ENCODE measurements at places on chromosomes 2 and 18.

DNA sequence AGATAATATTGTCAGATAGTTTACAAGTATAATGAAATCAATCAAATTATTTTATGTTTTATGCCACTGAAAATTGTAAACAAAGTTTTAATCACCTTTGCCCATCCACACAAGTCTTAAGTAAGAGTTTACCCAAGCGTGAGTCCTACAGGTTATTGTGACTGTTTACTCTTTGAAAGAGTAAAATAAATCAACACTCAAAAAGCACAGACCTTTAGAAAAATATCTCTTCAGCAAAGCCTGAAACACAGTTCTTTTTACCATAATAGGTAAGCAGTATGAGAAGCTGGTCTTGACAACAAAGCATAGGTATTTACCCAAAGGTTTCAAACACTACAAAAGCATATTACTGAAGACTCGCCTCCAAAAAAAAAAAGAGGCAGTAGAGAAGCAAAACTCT lies 3.7 kb downstream of the ROCK2 start:
- no peak for DNase-seq

- no peak for DNase-seq
Measured at GRCh38 chr2:73614105-73614504, 28.1 kb downstream of the NAT8 start.

DNA sequence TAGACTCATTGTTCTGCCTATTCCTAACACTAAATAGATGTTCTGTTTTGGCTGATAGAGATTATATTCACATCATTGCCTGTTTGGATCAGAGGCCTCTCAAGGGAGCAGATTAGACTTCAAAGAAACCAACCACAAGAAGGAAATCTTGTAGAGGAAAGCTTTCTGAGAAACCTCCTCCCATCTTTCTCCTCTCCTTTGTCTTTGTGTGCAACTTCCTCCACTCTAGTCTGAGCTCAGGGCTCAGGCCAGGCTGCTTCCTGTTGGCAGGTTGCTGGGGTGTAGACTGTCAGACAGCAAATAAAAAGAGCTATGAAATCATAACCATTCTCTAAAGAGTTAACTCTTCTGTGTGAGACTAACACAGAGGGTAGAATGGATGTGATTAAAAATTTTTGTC lies 113.0 kb downstream of the TGFA start:
- no peak for DNase-seq

GRCh38 chr18:2082676-2083075 lies 488.6 kb downstream of the METTL4 start:
- no peak for DNase-seq

DNA sequence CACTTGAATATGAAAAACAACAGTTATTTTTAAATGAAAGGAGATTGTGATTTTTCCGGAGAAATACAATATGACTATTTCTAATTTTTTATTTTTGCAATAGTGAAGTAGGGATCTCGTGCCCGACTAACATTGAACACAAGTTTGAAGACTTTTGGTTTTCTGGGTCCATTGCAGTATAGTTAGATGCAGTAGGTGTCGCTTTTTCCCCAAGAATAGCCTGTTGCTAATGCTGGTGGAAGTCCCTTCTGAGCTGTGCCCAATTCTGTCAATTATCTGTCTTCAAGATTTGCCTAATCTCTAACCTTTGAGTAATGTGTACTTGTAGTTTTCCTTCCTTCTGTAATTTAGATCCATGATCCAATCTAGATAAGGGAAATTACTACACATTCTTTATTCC lies 36.5 kb downstream of the SEMA4F start:
- peak; percentile 58 for DNase-seq

- DNase-seq, result no peak
Measured at GRCh38 chr18:77002496-77002895, 130.1 kb downstream of the MBP start.

DNA sequence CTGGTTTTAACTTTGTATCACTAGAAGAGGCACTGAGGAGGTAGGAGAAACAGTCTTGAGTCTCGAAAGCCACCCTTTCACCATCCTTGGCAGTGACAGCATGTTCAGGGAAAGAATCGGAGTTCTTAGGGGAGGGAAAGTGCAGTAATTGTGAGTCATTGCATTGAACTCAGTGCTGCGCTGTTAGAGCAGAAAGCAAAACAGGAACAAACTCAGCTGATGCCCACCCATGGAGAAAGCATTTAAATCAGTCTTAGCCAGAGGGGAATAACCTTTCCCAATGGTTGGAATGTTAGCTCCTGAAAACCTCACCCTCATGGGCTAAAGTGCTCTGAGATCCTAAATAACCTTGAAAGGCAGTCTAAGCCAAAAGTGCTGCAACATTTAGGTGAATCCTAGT lies 845.6 kb upstream of the CNTNAP5 start:
- DNase-seq, result no peak

GRCh38 chr18:62287781-62288664 lies 37.1 kb upstream of the TNFRSF11A start:
- DNase-seq, result no peak

DNA sequence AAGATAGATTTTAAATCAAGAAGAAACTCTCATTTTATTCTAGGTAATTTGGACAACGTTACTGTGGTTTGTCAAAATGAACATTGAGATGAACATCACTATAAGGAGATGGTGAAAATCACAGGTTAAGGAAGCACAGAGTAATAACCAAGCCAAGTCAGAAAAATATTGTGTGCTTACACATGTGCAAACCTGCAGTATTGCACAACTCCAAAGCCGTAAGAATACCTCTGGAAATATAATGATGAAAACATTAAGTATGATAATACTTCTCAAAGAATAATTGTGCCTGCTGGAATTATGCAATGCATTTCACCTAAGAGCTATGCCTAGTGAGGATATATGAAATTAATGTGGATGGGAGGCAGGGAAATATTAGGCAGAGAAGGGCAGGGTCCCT lies 21.1 kb upstream of the GALNT5 start:
- DNase-seq, result no peak

- DNase-seq, result no peak
Measured at GRCh38 chr18:61651145-61651879, 241.5 kb downstream of the RNF152 start.

DNA sequence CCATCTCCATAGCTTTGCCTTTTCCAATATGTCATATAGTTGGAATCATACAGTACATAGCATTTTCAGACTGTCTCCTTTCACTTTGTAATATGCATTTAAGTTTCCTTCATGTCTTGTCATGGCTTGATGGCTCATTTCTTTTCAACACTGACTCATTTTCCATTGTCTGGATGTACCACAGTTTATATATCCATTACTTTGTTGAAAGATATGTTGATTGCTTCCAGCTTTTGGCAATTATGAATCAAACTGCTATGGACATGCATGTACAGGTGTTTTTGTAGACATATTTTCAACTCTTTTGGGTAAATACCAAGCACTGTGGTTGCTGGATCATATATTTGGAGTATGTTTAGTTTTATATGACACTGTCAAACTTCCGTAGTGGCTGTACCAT lies 26.3 kb downstream of the ACSL3 start:
- DNase-seq, result no peak

DNA sequence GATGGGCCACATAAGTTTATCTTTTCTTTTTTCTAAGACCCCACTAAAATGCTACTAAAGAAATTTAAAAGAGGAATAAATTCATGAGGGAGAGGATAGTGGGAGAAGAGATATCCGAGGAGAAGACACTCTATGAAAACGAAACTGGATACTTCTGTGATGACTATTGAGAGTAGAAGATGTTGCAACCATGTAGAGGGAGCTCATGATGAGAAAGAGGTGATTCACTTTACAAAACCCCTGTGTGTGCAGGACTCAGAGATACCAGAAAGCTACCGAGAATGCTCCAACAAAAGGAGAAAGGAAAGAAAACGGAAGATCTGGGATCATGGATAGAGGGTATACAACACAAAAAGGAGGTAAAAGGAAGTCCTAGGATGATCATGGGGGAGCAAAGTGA lies 34.9 kb downstream of the SLC38A11 start:
- peak; percentile 66 for DNase-seq

- DNase-seq, result no peak
Measured at GRCh38 chr2:162972383-162972782, 133.8 kb upstream of the KCNH7 start.

GRCh38 chr18:67935638-67936037 lies 419.1 kb upstream of the DSEL start:
- no peak for DNase-seq

- no peak for DNase-seq
Measured at GRCh38 chr2:129910446-129911362, 68.8 kb upstream of the RAB6C start.

DNA sequence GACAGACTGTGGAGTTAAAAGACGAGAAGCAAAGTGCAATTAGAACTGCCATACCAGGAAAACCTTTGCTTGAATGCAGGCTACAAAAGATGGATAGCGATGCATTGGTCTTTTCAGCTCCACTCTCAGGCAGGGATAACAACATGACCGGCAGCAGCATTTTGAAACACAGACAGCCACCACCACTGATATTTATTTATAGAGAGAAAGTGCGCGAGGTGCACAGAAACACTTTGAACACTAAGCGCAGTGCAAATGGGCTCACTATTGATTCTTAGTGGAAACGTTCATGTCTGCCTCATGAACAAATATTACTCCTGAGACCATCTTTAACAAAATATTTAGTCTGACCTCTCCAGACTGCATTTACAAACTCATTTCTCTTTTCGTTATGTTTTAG lies 32.9 kb downstream of the CAVIN2 start:
- no peak for DNase-seq

GRCh38 chr2:83817511-83817910 lies 641.6 kb downstream of the SUCLG1 start:
- DNase-seq, result peak; percentile 6

- DNase-seq, result no peak
Measured at GRCh38 chr2:44118257-44118656, 50.4 kb upstream of the PPM1B start.

- no peak for DNase-seq
Measured at GRCh38 chr2:73307720-73308119, 14.4 kb upstream of the EGR4 start.

DNA sequence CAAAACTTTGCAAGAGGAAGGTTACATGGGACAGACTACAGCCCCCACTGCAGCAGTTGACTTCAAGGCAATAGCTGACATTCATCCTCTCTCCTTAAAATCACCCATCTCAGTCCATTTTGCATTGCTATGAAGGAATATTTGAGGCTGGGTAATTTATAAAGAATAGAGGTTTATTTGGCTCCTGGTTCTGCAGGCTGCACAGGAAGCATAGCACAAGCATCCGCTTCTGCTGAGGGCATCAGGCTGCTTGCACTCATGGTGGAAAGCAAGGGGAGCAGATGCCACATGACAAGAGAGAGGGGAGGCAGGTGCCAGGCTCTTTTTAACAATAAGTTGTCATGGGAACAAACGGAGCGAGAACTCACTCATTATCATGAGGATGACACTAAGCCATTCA lies 646.0 kb downstream of the ZEB2 start:
- no peak for DNase-seq

DNA sequence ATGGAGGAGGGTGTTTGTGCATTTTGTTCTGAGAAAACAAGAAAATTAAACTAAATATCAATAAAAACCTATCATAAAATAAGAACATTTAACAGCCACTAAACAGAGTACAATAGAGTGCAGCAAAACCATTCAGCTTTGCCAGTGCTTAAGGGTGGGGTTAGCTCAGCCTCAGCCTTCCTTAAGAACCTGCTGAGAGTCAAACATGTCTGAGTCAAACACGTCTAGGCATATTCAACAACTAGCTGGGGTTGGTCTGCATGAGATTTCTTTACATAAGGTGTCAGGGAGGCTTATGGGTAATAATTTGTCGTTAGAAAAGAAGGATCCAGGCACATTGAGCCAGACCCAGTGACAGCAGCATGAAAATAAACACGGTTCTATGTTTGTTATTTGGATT lies 298.2 kb downstream of the SP3 start:
- no peak for DNase-seq

DNA sequence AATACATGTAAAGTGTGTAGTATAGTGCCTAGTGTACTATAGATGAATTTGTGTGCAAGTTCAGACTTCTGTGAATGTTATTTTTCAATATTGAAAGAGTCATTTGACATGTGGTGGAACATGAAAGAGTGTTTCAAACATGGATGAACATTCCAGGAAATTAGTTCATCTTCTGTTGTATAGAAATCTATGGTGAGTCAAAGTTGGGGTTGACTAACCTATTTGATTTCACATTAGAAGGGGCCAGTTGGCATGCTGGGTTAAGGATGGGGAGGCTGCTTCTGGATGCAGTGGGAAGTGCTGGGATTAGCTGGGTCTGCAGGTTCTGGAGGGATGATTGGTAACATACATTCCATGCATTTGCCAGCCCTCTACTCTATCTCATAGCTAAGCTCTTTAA lies 50.6 kb downstream of the LYPD6B start:
- no peak for DNase-seq

- peak; percentile 24 for DNase-seq
Measured at GRCh38 chr2:181185421-181185820, 205.0 kb downstream of the UBE2E3 start.
